ENCODE measurements at places on chromosomes 5 and 9.

- ATAC-seq: no peak
Measured at GRCh38 chr9:117835798-117836197, 131.6 kb downstream of the TLR4 start.

DNA sequence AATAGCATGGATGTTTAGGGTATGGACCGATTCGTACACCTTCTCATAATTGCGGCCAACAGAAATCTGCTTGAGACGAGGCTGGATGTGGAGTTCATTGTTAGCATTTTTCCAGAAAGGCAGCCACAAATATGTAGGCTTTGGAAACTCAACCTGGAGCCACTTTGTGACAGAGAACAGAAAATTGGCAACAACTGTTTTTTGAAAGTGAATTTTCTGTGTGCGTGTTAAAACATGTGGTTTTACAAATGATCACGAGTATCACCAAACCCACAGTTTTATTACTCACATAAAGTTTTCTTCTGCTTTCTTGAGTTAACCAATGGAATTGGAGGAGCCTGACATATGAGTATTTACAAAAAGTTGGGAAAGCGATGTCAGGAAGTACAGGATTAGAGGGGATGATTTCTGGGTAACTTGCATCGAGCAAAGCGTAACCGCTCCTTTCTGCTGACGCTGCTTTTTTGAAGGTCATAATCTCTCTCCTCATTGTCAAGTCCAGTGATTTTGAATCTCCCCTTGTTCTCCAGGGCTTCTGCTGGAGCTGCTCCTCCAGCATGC, 138.5 kb upstream of the TAF11L2 start:
- peak; percentile 59 for ATAC-seq

GRCh38 chr9:32738501-32739172, 44.7 kb upstream of the TMEM215 start:
- peak; percentile 82 for ATAC-seq

DNA sequence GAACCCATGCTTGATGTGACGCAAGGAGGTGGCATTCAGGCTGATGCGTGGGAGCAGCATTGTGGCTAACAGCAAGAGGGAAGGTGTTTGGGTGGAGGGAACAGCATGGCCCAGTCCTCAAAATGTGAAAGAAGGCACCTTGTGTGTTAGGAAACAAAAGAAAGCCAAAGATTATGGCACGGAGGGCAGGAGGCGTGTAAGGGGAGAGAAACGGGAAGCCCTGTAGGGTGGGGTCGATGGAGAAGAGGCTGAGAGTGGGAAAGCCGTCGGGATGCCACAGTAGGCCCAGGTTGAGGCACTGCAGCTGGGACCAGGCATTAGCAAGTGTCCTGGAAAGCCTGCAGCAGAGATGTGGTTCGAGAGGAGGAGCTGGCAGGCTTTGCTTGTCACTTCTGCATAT, 241.1 kb downstream of the GADD45G start:
- no peak for ATAC-seq

- no peak for ATAC-seq
Measured at GRCh38 chr5:36177715-36178523, 26.0 kb downstream of the SKP2 start.

- no peak for ATAC-seq
Measured at GRCh38 chr9:84435902-84436301, 95.3 kb upstream of the SLC28A3 start.

- ATAC-seq: no peak
Measured at GRCh38 chr9:20552874-20553557, 69.3 kb downstream of the MLLT3 start.

DNA sequence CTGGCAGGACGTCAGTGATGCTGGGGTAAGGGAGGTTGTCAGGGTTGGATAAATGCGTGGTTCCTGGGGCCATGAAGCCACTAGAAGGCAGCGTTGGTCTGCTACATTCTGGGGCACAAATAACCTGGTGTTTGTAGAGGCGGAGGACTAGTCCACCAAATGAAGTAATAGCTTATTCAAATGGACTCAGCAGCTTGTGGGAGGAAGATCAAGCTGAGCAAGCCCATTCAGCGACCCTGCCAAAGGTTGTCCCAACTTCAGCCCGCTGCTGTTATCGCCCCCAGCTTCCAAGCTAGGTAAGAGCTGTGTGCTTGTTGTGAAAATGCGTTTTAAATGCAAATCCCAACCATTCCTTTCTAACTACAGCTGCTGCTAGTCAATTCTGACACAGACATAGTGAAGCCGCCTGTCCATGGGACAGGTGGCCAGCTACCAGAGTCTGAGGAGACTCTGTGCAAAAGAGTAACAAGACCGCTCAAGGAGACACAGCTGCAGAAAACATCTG, 7.6 kb upstream of the FAM240B start:
- peak; percentile 61 for ATAC-seq

DNA sequence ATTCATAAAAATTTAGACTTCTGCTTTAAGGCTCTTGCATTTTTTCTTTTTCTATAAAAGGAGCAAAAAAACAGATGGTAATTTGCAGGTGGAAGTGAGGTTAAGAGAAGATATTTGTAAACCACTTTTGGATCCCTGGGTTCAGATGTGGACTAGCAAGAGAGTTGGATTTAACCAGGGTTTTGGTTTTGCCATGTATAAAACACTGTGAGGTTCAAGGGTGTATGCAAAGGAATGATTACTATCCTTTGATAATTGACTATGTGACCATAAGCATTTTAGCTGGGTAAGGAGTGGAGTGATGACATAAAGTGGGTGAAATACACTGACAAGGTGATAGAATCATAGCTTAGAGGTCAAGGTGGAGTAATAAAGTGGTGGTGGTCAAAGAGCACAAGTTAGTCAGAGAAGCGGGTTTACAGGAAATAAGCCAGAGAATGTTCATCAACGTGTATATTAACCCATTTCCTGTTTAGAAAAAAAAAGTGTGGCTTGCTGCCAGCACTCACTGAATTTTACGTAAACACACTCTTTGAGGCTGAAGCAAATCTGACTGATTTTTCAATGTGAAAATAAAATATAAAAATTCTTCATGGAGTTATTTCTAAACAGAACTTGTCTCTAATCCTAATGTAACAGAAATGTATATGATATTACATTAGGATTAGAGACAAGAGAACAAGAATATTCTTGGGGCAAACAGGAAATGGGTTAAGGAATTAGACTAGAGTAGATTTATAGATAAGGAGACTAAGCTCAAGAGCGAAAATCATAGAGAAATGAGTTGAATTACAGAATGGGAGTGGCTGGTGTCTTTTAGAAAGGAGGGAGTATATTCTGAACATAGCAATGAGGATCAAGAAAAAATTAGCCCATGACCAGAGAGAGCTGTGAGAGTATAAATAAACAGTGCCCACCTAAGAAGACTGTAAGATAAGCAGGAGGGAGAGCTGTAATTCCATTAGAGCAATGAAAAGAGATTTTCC, 74.5 kb downstream of the CDKN2A start:
- no peak for ATAC-seq

DNA sequence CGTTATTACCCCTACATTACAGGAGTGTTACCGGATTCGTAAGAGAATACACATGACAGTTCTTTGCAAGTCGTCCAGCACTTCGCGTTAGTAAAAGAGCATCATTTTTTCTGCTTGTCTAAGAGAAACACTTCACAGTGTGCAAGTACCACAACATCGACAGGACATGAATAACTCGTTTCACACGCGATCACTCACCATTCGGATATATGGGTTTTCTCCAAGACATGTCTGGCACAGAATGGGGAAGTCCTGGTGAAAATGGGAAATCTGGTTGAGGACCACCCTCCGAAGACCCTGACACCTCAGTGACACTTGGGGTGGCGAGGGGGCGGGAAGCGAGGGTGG, 642 bp downstream of the RBM22 start:
- ATAC-seq: peak; percentile 19

DNA sequence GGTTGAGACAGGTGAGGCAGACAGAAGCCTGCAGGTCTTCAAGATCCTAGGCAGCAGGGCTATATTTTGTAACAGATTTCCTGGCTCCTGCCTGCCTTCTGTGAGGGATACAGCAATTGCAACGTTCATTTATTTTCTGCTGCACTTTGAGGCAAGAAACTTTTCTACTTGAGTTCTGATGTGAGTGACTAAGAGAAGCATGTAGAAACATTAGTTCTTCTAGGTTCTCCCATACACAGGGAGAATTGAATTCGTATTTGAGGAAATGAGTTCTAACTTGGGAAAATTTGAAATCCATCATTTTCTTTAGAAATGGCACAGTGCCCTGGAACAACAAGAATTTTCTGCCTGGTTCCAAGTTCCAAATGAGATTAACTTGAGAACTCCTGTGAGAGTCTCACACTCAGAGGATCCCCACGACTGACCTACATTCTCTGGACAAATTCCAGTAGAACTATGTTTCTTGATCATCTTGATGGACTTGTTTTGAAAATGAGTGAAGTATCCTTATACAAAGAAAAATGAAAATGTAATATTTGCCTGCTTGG, 15.0 kb downstream of the MAMDC2 start:
- ATAC-seq: no peak

DNA sequence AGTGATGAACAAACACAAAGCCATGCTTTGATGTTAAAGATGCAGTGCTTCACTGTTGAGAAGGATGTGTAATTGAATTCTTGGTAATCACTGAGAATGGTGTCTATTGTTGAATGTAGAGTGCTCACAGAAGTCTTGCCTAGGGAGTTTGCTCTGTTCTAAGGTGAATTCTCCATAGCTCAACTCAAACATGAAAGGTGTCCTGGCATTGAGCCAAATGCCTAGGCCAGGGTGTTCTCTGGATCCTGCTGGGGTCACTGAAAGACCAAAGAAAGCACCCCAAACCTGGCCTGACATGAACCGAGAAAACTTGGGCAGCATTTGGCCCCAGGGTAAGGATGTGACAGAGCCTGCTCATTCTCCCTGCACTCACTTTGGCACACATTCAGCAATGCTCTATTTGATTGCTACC, 217.3 kb downstream of the ARL15 start:
- peak; percentile 70 for ATAC-seq

DNA sequence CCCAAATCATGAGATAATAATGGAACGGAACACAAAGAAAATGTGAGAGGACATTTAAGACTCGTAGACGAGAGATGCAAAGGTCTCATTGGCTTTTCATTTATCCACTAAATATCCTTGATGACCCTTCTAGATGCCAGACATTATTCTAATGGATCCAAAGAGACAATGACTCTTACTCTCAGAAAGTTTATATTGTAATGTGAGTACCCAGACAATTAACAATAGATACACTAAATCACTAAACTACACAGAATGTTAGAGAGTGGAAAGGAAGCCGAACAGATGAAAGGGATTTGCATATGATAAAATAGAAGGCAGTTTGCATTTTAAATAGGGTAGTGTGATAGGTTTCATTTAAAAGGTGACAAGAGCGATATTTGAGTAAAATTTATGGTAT, 973.3 kb downstream of the TAF11L14 start:
- ATAC-seq: no peak

GRCh38 chr9:135664266-135664665, 1.2 kb downstream of the LCN9 start:
- no peak for ATAC-seq

DNA sequence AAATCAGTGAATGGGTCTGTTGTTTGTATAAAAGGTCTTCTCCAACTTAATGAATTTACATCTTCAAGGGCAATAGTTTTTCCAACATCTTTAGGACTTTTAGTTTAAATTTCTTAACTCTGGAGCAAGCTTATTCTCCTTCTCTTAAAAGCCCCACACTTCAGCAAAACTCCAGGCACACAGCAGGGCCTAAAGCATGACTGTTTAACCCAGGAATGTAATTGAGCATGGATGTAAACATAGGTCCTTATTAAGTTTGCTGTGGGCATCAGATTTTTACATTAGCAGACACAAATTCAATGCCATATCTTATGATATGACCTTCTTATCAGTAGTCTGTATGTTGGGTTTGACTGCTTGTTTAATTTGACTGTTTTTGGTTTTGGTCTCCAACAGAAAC, 78.9 kb downstream of the ABCA1 start:
- no peak for ATAC-seq

DNA sequence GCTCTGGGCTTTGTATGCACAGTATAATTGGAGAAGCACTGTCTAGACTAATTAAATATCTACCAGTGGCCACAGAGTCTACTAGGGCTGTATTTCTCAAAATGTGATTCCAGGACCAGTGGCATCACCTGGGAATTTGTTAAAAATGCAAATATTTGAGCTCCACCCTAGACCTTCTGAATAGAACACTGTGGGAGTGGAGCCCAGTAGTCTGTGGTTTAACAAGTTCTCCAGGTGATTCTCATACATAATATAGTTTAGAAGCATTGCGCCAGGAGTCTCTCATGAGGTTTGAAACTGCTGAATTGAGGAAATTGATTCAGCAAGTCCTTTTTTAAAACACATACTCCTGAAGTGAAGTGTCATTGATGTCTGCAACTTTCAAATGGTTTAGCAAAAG, 74.7 kb downstream of the FCHO2 start:
- ATAC-seq: peak; percentile 92

DNA sequence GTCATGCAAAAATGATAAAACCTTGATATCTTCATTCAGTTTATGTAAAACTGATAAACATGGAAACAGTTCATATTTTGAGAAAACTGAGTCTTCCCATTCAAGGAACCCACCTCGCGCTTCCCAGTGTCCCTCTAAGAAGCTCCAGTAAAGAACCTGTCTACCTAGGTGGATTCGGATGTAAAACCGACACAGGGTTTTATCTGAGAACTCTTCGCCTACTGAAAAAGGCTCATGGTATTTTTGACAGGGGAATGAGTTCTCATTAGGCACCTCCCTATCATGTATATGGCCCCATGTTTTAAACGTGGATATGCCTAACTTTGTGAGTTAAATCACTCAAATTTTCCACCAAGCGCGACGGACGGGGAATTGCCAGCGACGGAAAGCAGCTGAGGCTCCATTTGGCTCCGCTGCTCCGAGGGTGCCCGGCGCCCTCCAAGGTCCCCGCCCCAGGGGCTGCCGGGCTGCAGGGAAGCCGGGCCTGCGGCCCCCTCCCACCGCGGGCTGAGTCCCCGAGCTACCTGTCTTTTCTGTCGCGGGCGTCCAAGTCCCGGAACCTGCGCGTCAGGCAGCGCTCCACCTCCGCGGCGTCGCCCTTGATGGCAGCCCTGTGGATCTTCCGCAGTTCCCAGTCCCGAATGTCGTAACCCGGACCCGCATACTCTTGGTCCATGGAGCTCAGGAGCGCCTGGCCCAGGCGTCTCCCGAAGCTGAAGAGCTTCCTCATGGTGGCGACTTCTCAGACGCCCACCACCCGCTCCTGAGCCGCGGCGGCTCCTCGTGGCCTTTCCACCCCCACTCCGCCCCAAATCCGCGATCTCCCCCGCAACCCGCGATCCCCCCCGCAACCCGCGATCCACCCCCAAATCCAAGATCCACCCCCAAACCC, 594 bp downstream of the ANKRD18A start:
- ATAC-seq: peak; percentile 12

GRCh38 chr9:38176251-38176650, 107.2 kb upstream of the SHB start:
- no peak for ATAC-seq

DNA sequence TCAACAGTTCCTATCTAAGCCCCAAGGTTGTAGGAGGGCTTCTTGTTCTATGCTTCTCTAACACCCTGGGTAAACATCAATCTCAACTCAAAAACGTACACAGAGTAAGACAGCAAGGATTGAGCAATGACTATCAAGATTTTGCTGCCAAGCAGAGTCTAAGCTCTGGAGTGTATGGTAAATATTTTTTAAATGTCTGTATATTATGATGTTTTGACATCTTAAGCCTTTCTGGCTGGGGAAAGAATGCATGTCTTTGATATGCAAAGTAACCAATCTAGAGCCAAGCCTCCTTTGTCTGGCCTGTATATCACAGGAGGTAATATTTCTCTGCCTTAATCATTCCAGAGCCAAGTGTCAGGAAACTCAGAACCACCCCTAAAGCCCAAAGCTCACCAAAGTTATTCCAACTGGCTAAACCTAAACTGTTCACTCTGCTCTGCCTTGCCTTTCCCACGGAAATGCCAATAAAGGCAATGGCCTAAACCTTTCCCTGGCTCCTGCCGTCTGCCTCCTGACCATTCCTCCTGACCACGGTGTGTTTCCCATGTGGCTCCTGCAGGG, 45.2 kb downstream of the YIPF5 start:
- peak; percentile 50 for ATAC-seq
